SK-N-MC (cell line): ENCODE measurements at places on chromosomes 1 and 21.

DNA sequence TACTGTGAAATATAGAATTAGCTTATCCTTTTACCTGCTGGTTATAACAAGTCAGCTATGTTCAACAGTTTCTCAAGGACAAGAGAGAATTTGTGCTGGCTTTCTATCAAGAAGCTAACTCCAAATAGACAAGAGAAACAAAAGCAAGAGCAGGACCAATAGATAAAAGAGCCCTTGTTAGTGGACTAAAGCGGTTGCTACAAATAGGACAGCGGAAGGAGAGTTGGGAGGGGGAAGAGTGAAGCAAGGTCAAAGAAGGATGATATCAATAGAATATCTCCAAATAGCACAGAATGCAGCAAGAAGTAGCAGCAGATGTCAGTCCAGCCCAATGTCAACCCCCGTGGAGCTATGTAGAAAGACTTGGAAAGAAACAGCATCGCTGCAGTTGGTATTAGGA is 53.0 kb upstream of the AKT3 start:
- DNase-seq, result no peak

DNA sequence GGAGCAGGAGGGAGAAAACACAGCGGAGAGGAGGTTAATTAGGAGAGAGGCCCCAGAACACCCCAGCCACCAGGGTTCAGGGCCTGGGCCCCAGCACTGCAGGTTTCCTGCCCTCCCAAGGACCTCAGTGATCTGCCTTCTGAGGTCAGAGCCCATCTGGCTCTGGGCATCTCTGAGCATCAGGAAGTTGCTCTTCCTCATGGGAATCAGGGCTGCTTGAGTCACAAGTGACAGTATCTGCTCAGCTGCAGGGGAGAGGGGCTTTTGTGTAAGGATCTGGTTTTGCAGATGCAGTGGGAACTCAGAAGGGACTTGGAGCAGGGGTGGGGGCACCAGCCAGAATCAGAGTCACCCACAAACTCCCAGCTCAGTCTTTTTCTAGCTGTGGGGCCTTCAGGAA is 472.1 kb downstream of the PTPRU start:
- DNase-seq, result no peak

DNA sequence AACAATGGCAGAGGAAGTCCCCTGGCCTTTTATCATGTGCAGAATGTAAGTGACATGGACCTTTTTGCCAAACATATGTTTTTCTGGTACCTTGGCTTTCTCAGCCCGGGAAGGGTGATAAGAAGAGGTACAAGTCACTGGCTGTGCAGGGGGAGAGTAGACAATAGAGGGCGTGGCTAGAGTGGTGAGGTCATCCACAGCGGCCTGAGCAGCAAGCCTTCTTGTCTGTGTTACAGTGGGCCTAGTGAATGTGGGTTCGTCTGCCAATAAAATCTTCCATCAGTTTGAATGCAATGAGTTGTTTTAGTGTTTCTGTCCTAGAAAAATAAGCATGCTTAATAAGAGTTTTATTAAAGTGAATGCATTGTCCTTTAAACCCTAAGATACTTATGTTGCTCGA is 59.0 kb upstream of the PGD start:
- DNase-seq, result no peak

DNA sequence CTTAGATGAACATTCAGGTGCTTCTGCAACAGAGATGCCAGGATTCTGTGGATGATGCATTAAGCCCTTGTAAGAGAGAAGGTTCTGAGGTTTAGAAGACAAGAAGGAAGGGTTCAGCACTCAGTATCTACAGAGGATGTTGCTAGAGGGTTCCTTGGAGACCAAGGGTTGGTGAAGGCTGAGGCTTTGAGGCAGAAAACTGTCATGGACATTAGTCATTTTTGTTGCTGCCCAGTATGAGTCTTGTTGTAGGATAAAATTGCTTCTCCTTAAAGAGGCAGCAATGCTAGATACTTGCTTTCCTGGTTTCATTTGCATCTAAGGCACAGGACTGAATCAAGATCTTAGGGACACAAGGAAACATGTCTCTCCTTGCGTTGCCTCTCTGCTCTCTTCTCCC is 319.4 kb upstream of the NFIA start:
- no peak for DNase-seq

DNA sequence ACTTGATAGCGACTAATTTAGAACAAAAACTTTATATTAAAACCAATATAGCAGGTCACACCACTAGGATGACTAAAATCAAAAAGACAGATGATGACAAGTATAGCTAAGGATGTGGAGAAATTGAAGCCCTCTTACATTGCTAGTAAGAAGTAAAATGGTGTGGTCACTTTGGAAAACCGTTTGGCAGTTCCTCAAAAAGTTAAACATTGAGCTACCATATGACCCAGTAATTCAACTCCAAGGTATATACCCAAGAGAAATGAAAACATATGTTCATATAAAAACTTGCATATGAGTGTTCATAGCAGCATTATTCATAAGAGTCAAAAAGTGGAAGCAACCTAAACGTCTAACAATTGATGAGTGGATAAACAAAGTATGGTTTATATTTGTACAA is 13.0 kb upstream of the SERINC2 start:
- no peak for DNase-seq

DNA sequence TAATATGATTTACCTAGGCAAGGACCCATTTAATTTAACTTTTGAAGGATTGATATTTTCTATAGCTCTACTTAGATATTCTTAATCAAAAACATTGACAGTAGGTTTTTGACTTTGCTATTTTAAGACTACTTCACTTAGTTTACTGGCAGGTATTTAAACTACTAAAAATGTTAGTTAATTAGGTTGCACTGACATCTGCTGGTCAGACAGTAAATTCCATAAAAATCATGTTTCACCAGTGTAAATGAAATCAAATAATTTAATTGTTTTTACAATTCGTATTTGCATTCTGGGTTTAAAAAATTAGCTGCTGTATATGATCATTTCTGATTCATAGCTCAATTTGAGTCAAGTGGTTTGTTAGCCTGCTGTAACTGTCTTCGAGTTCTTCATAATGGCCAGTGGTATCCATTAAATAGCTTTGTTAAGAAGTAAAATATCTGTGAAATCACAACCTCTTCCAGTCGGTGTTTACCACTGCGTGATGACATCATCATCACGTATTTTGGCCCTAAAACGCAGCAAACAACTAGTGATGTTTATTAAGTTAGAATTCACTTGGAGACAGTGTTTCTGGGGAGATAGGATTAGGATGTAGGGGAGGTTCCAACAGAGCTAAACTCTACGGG is 26.2 kb downstream of the EXTL2 start:
- peak; percentile 32 for DNase-seq

DNA sequence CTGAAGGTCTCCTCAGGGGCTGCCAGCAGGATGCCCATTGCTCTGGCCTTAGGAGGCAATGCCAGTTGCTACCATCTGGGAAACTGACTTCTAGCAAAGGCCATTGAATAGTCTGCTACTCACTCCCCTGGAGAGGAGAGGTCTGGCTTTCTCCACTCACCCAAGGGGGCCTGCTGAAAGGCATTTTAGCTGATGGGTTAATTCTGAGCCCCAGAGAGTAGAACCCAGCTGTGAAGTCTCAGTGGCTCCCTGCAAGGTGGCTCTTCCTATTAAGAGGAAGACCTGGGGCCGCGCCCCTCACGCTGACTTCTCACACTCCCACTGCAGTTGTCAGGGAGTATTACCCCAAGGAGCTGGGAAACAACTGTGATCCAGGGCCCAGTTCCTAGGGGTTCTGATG is 213.3 kb upstream of the GALNT2 start:
- no peak for DNase-seq
